ENCODE measurements at places on chromosomes 6 and 20.

DNA sequence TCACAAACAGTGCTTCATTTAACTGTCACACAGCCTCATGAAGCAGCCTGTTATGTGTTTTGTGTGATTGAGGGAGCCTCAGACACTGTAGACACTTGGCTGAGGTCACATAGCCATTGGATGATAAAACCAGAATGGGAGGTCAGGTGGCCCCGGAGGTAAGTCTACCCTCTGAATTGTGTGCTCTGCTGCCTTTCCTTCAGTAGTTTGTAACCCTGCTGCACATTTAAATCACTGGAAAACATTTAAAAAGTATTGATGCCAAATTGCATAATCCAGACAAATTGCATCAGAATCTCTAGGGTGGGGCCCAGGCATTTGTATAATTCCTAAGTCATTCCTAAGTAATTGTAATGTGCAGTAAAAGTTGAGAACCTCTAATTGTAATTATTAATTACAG, 85.2 kb upstream of the ECI2 start:
- DNase-seq: no peak

- peak; percentile 1 for DNase-seq
These were observed 74.7 kb upstream of the NOX3 start for GRCh38 chr6:155530219-155530834.

- peak; percentile 78 for DNase-seq
These were observed 41.1 kb upstream of the TMEM170B start for GRCh38 chr6:11496152-11497060.

DNA sequence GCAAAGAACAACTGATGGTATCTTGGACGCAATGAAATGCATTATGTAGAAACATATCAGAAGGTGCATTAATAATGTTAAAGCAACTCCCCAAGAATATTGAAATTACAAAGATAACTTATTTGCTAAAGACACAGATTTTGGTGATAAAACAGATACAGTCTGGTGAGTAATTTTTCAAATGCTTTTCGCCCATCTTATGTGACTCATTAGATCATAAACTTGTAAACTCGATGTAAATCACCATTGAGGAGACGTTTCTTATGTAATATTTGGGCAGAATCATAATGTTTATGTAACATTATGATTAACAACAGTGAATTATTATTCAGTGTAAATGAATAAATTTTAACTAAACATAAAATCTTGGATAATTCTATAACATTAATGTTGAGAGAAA, 608.1 kb downstream of the KIF16B start:
- DNase-seq: no peak

GRCh38 chr6:15158821-15159619, 86.8 kb upstream of the JARID2 start:
- DNase-seq: no peak

DNA sequence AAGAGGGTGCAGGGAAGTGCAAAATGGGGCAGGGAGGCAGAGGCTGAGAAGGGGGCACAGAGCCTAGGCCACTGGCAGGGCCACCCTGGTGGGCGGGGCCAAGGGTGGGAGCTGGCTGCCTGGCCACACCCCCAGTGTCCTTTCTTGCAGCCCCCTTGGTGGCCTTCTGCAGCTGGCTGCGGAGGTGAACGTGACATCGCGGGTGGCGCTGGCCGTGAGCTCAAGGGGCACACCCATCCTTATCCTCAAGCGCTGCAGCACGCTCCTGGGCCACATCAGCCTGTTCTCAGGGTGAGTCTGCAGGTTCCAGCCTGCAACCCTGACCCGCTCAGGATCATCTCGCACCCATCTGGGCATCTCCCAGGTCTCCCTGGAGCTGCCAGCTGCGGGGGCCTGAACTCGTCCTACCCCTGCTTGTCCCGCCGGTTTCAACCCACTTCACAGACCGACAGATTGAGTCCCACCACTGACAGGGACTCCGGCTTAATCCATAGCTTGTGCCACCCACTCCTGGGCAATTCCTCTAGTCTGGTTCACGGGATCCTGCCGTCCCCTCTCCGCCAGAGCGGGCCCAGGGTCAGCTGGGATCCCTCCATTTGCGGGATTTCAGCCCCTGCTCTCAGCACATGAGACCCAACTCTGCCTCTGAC, 6.2 kb downstream of the BPIFB3 start:
- DNase-seq: no peak

DNA sequence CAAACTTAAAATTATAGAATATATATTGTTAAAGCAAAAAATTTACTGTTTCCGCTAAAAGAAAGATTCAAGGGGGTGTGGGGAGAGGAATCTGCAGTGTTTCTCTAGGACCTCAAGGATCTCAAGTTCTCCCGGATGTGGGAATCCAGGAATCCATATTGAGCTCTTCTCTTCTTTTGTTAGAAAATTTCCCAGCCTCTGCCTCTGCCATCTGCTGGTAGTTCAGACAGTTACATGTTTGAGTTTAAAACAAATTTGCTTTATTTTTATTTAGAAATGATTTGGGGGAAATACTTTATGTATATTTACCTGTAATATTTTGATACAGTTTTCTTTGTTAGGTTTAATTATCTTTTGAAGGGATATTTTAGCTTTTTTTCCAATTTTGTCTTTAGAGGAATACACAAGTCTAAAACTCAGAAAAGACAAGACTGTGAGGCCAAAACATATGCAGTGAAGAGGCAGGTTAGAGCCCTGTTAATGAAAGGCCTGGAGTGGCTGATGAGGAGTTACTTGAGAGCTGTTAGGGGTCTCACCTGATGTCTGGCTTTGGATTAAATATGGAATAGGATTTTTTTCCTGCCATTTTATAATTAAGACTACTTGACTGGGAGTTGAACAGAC, 268.8 kb downstream of the ARID1B start:
- DNase-seq: peak; percentile 34

DNA sequence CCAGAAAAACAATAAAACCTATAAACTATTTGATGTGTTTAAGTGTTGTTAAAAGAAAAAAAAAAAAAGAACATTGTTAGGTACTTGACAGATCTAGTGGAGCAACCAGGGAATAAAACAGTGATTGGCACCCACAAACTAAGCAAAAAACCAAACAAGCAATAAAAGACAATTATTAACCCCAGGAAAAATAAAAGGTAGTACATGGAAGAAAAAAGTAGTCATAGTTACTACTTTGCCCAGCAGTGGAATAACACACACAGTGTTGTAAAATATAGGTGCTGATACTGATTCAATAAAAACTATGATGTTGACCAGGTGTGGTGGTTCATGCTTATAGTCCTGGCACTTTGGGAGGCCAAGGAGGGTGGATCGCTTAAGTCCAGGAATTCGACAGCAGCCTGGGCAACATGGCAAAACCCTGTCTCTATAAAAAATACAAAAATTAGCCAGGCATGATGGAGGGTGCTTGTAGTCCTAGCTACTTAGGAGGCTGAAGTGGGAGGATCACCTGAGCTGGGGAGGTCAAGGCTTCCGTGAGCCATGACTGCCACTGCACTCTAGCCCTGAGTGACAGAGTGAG, 43.9 kb downstream of the PIGU start:
- no peak for DNase-seq

DNA sequence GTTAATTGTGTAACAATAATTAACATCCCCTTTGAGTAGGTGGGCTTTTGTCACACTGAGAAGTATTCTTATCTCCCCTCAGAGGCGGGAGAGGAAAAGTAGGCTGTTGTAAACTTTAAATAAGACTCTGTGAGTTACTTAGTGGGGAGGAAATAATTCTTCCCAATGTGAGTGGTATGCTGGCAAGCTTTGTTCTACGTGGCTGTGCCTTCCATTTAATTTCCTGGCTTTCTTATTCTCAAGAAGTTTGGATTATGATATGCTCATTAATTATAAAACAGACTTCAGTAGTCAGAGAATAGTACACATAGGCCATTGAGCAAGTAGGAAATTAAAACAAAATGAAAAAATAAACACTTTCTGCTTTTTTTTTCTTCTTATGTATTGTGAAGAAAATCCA, 19.1 kb downstream of the ADGRB3 start:
- DNase-seq: no peak

DNA sequence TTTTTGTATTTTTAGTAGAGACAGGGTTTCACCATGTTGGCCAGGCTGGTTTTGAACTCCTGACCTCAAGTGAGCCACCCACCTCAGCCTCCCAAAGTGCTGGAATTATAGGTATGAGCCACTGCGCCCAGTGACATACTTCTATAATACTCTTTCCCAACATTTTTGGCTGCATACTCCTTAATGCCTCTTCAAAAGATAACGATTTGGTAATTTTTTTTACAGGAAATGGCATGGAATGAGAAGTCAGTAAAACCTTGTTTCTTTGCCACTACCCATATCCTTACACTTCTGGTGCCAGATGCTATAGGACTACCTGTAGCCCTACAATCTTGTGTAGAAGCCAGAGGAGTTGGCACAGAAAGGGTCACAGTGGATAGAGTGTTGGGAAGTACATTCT, 41.4 kb upstream of the SGK1 start:
- no peak for DNase-seq

DNA sequence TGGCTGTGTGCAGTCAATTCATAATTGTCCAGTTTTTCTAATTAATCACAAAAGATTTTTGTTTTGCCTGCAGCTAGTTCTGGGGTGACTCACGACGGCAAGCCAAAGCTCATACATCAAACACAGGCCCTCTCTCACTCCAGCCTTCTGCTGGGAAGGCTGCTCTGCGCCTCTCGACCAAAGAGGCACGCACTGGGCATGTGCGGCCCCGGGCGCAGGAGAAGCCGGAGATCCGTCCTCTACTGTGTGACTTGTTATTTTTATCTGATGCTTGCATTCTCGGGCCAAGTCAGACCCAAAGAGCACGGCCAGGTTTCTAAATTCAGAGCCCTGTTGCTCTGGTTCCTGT, 98.5 kb downstream of the TFAP2A start:
- peak; percentile 74 for DNase-seq

DNA sequence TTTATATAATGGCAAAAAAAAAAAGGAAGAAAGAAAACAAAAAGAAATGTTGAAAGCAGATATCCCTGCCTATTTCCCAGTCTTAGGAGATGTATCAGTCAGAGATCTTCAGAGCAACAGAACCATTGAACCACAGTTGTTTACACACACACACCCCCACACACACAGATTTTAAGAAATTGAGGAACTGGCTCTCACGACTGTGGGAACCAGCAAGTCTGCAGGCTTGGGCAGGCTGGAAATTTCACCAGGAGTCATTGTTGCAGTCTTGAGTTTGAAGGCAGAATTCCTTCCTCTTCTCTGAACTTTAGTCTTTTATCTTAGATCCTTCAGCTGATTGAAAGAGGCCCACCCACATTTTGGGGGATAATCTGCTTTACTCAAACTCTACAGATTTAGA, 380.9 kb downstream of the CDKAL1 start:
- no peak for DNase-seq

DNA sequence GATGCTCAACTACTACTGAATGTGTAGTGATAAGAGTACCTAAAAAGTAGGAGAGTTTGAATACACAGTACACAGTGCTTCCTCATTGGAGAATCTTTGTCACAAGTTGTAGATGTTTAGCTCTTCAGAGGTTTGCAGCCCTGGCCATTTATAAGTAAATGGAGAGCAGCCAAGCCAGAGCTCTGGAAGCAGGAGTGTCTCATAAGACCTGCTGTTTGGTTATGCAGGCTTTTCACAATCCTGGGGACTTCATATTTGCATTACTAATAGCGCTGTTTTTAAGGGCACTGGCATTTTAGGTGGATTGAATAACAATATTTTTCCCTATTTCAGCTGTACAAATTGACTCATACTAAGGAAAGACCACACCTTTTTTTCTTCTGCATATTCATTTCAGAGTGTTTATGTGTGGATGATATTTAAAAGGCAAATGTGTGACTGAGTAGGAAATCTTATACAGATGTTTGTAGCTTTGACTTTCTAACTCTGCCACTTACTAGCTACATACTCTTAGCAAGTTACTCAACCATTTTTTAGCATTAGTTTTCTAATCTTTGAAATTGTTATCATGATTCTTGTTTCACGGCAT, 730.5 kb upstream of the MAP3K7 start:
- no peak for DNase-seq

GRCh38 chr6:33857093-33857931, 53.5 kb upstream of the MLN start:
- DNase-seq: no peak

DNA sequence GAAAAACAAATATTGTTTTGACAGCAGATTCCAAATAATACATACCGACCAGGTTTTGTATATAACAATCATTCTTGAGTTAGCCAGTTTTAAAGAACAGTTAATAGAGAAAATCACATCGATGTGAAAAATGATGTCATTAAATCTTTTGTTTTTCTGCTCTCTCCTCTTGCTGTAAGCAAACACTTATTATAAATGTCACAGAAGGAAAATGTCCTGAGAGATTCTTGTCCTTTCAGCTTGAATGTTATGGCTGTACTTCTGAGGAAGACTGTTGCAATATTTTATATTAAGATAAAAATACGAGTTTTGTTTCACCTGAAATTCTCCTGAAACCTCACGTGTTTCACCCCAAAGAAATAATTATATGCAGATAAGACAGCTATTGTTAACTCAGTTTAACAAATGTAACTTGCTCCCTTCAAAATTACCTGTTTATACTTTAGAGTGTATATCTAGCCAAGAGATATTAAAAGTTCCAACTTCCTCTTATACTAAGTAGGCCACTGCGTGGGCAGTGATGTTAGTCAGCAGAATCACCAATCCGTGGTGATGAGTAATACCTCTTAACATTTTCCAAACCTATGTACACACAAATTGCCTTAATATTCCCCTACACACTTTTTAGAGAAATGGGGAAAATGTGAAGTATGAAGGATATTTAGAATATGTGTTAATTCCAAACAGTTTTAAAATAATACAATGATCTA, 1111.4 kb upstream of the CITED2 start:
- no peak for DNase-seq

DNA sequence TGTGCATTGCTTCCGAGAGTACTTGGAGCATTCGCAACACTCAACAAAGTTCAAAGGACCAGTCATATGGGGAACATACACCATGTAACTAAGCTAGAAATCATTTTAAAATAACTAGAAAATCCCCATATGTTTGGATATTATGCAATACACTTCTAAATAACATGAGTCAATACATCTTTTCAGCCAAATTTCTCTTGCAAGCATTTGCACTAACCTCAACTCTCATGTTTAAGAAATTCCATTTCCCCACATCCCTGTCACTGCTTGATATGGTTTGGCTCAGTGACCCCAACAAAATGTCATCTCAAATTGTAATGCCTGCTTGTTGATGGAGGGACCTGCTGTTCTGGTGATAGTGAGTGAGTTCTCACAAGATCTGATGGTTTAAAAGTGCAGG, 85.7 kb upstream of the CST7 start:
- no peak for DNase-seq

- no peak for DNase-seq
These were observed 179.6 kb downstream of the UST start for GRCh38 chr6:148926478-148926877.
